ENCODE measurements at places on chromosomes 11 and 22. TPM values are rescaled to one million over a fixed set of nuclear protein-coding genes. Genes with fewer than 3 reads are reported as not detected.

- no peak for DNase-seq
- H3K4me1 ChIP-seq: peaks cover 22% of the 10 kb centered on the region
- H3K27me3 ChIP-seq: peaks cover under 1% of the 10 kb centered on the region
- H3K36me3 ChIP-seq: no peaks in the 10 kb centered on the region
Observed at GRCh38 chr11:112343368-112344039, 82.8 kb upstream of the PLET1 start.

DNA sequence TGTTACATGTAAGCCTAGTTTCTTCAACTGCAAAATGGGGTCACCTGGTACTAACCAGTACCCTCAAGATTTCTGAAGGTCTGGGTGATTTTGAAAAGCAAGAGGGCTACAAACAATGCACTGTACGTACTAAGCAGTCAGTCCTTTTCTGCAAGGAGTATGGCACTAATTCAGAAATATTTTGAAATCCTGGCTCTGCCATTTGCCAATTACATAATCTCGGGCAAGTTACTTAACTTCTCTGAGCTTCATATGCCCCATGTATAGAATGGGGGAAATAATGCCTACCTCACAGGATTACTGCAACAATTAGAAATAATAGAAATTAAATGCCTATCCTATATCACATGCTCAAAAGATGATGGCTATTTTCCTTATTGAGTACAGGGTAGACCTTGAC, 60.7 kb upstream of the CCDC89 start:
- peaks cover 7% of the 10 kb centered on the region for H3K4me1 ChIP-seq
- no peak overlapping the region for H3K4me3 ChIP-seq
- DNase-seq: no peak
- no peaks in the 10 kb centered on the region for H3K27me3 ChIP-seq
- no peak overlapping the region for H3K27ac ChIP-seq
- H3K36me3 ChIP-seq: no peaks in the 10 kb centered on the region

- DNase-seq: no peak
- no peak overlapping the region for H3K4me3 ChIP-seq
- H3K27me3 ChIP-seq: peaks cover 29% of the 10 kb centered on the region
- no peak overlapping the region for H3K27ac ChIP-seq
Observed at GRCh38 chr11:100501450-100501849, 185.6 kb upstream of the ARHGAP42 start.

- no peak overlapping the region for H3K27ac ChIP-seq
- peaks cover 9% of the 10 kb centered on the region for H3K4me1 ChIP-seq
- no peaks in the 10 kb centered on the region for H3K27me3 ChIP-seq
- H3K4me3 ChIP-seq: no peak overlapping the region
- DNase-seq: no peak
Observed at GRCh38 chr22:42273855-42274451, 3.5 kb upstream of the TCF20 start.

GRCh38 chr22:17770180-17771077, 3.8 kb downstream of the BID start:
- H3K4me1 ChIP-seq: peaks cover 16% of the 10 kb centered on the region
- no peaks in the 10 kb centered on the region for H3K27me3 ChIP-seq
- no peaks in the 10 kb centered on the region for H3K36me3 ChIP-seq
- no peak for DNase-seq
- no peak overlapping the region for H3K4me3 ChIP-seq

DNA sequence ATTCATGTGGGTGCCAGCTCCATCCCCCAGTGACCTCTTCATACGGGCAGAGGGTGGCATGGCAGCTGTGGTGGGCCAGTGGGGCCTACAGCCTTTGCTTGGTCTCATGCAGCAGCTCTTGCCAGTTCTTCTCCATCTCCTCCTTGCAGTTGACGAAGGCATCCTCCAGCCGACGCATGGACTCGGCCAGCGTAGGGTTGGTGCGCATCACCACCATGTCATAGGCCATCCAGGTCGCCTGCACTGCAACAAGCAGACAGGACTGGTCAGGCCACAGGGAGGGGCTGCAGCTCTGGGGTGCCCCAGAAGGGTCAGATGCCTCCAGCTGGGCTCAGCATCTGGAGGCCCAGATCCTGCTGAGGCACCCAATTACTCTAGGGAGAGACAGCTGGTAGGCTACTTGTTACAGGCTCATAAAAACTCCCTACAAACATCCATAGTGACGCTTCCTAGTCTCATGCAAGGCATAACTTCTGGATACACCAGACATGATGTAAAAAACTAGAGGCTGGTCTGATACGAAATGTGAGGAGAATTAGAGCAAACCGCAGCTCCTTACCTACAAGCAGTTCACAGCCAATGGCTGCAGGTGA, 5.6 kb downstream of the KLHDC7B start:
- H3K27ac ChIP-seq: no peak overlapping the region
- H3K4me3 ChIP-seq: no peak overlapping the region
- no peaks in the 10 kb centered on the region for H3K36me3 ChIP-seq
- H3K4me1 ChIP-seq: no peaks in the 10 kb centered on the region
- peaks cover 11% of the 10 kb centered on the region for H3K27me3 ChIP-seq

HPX gene
- 1.4 TPM for total RNA-seq

BTBD18 gene
- not detected for total RNA-seq

DGAT2 gene
- not detected for total RNA-seq

RAB30 gene
- 73.8 TPM for total RNA-seq

ESAM gene
- total RNA-seq: 0.71 TPM

ACR gene
- not detected for total RNA-seq

GDPD4 gene
- not detected for total RNA-seq

CHRNA10 gene
- 1.1 TPM for total RNA-seq
